ENCODE measurements at places on chromosomes 12 and 14.

GRCh38 chr12:78157199-78157598, 326.5 kb downstream of the NAV3 start:
- no peak for DNase-seq

DNA sequence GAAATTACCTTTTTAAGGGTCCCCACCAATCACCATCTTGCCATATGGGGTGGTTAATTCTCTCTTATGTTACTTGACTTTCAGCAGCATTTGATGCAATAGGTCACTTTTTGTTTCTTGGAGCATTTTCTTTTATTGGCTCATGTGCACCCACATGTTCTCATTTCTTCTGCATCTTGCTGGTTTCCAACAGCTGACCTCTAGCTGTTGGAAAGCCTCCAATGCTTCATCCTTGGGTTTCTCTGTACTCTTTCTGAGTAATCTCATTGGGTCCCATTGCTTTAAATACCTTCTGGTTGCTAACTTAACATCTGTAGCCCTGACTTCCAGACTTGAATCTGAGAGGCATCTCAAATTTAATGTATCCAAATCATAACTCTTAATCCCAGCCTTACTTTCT, 116.8 kb downstream of the CRADD start:
- DNase-seq, result no peak

- DNase-seq, result no peak
Measured at GRCh38 chr14:65927931-65928356, 515.4 kb downstream of the FUT8 start.

DNA sequence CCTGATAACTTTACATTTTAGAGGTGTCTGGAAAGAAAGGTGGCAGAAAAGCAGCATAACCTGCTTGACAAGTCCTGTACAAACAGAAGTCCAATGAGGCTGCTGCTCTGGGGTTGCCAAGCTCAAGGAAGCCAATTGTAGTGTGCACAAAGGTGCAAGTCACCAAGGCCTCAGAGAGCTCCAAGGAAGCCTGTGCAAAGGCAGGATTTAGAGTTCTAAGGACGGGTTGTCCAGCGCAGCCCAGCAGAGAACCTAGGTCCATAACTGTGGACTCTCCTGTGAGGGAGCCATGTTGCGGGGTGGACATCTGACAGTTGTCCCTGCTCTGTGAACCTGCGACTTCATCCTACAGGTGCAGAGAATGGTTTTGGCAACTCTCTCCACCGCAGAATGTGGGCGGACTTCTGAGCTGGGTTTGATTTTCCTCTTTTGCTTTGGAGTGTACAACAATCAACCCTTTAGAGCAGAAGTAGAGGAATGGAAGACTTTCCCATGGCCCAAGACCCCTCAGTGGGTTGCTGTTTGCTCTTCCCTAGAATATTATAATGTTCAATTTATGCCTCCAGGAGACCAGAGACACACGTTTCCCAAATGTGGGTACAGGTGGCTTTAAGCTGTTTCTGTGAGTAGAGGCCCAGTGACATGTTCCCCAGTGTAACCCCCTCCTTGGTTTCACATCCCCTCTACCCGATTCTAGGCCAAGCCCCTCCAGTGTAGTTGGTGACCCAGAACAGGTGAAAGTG, 81.0 kb downstream of the ETV6 start:
- DNase-seq, result no peak

GRCh38 chr14:75884198-75884611, 97.6 kb downstream of the TGFB3 start:
- DNase-seq, result no peak

DNA sequence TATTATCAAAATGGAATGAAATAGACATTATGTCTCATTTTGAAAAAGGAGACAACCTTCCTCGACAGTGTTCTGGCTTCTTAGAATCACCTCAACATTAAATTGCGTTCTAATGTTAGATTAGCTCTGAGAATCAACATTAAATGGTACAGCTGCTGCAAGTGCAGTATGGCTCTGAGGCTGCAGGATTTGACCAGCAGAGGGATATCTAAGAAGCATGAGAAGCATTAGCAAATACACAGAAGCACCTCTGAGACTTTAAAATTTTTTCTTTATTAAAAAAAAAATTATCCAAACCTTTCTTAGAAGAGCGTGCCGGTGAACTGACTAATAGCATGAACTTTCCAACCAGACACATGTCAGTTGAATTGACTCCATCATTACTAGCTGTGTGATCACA, 253.4 kb upstream of the LRIG3 start:
- DNase-seq, result no peak

DNA sequence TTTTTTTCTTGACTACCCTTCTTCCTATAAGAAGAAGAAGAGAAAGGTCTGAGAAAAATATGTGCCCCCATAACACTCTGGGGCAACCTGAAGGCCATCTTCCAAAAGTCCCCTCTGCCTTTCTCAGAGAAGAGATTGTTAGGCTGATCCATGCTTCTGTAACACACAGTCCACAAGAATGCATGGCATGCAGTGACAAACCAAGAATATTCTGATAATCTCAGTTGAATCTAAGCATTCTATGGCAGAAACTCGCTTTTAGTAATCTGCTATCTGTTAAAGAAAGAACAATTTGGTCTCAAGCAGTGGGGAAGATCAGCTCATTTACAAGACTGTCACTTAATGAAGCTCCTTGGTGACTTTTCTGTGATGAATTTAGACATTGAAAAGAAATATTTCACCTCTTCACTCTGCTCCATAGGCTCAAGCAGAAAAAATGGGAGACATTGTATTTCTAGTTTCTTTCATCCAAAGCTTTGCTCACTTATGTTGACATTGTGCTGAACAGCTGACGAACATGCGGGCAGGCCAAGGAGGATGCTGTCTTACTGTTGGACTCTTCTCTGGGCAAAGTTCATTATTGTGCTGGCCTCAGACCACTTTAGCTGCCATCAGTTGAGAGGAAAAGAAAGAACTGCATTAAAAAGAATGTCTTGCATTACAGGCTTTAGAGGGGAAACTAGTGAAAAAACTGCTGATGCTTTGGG, 957.1 kb downstream of the DIO2 start:
- no peak for DNase-seq

DNA sequence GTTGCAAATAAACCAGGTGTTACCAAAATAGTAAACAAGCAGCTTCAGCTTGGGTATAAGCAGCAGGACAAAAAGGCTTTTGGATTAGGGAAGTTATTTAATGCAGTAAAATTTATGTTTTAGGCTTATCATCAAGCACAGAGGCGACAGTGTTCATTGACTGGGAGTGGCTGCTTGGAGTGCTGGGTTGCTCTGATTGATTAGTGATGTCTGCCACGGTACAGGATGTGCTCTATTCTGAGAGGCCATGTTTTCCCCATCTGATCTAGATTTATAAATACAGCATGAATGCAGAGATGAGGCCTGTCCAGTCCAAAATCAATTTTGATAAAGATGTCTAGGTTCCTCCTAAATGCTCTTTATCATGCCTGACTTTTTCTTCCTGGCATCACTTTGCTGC, 83.5 kb downstream of the MAP1LC3B2 start:
- no peak for DNase-seq

- DNase-seq, result no peak
Measured at GRCh38 chr12:26271889-26272492, 76.6 kb downstream of the SSPN start.

GRCh38 chr14:94472842-94473241, 3.2 kb downstream of the SERPINA9 start:
- DNase-seq, result no peak

- DNase-seq, result no peak
Measured at GRCh38 chr14:68957775-68958174, 21.3 kb downstream of the ACTN1 start.

GRCh38 chr14:104770851-104771272, 17.9 kb downstream of the SIVA1 start:
- no peak for DNase-seq

DNA sequence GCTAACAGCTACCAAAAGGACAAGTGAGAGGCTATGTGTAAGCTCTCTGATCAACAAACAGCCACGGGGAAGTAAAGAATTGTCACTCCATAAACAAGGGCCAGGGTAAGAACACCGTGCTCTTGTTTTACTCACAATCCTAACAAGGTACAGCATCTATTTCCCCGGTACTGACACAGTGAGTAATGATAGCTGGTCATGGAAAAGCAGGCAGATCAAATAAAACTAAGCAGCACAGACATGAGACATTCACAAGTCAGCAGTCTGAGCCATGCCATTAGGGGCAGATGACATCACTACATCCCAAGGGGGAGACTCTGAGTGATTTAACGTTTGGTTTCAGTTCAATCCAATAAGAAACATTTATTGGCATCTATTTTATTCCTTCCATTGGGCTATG, 54.4 kb downstream of the ARL6IP4 start:
- no peak for DNase-seq

- DNase-seq, result no peak
Measured at GRCh38 chr12:121524196-121524916, 56.5 kb downstream of the KDM2B start.

- no peak for DNase-seq
Measured at GRCh38 chr14:50813544-50813863, 17.5 kb downstream of the NIN start.

DNA sequence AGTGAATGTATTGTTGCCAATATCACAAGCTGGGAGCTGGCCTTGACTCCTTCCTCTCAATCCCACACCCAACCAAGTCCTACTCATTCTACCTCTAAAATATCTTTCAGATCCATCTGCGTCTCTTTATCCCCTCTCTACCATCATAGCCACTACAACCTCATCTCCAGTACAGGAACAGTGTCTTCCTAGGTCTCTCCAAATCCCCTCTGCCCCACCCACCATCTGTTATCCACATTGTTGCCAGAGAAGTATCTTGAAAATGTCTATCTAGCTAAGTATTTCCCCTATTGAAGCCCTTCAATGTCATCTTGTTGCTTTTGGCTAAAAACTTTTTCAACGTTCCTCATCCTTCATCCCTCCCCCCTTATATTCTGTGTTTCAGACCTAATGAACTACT, 244.7 kb downstream of the C12orf75 start:
- DNase-seq, result peak; percentile 16

DNA sequence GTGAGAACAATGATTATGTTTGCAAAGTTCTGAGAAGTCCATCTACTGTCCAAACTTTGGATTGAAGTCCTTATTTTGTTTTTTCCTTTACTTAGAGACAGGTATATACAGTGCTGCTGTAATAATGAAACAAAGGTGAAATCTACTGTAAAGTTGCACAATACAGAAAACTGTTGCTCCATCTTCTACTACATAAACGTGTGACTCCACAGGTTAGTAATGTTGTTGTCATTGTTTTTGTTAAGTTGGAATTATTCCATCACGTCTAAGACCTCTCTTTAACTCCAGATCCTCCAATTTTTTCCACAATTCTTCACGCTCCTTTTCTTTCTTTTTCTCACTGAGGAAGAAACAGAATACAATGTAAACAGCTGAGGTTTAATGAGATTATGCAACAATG, 57.0 kb upstream of the GPHB5 start:
- DNase-seq, result no peak

- no peak for DNase-seq
Measured at GRCh38 chr12:117165342-117165741, 24.9 kb downstream of the FBXO21 start.

GRCh38 chr12:108907839-108908351, 28.0 kb downstream of the DAO start:
- DNase-seq, result no peak

DNA sequence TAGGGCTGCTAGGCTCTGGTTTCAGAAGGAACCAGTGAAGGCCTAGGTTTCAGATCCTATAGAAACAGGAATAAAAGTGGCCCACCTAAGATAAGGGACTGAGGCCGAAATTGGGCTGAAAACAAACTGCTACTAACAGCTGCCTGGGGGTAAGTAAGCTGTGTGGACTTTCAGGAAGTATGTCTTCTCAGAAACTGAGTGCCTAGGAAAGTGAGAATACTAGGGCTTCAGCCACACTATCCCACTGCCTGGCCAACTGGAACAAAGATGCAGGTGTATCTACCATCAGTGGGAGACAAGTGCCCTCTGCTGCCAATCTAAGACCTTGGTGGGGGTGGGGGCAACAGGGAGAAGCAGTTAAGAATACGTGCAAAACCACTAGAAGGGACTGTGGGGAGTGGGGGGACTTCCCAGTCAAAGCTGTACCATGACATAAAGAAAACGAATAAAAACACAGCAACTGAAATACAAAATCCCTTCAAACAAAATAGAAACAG, 82.5 kb downstream of the MED13L start:
- no peak for DNase-seq

DNA sequence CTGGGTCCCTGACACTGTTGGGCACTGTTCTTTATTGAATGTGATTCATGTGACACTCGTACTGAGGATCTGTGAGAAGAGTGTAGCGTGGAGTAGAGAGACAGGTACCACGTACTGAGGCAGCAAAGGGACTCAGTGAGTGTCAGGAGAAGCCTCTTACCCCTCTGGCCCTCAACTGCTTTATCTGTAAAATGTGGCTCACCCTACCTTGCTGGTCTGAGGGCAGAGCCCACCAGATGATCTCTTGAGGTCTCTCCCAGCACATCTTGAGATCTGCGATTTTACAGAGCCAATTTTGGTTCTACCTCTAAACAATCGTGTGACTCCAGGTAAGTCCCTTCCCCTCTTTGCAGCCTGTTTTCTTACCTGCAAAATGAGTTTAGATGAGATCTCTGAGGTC, 3.1 kb downstream of the CEBPE start:
- DNase-seq, result no peak

GRCh38 chr12:10243818-10244520, 31.3 kb downstream of the GABARAPL1 start:
- no peak for DNase-seq

GRCh38 chr12:9345171-9345570, 137.0 kb upstream of the PZP start:
- DNase-seq, result no peak

GRCh38 chr12:132610051-132610759, at the start of gene LRCOL1:
Gene LRCOL1 (minus strand): TSS chr12:132610582. CDS start chr12:132606251, 4,331 bp downstream.
- no peak for DNase-seq

GRCh38 chr14:44912041-44912869, 49.5 kb downstream of the KLHL28 start:
- no peak for DNase-seq

GRCh38 chr12:57874166-57875108, 27.9 kb upstream of the CTDSP2 start:
- no peak for DNase-seq

- DNase-seq, result no peak
Measured at GRCh38 chr12:130461447-130461815, 123.7 kb downstream of the PIWIL1 start.

GRCh38 chr14:101845896-101846295, 84.4 kb downstream of the PPP2R5C start:
- DNase-seq, result no peak

DNA sequence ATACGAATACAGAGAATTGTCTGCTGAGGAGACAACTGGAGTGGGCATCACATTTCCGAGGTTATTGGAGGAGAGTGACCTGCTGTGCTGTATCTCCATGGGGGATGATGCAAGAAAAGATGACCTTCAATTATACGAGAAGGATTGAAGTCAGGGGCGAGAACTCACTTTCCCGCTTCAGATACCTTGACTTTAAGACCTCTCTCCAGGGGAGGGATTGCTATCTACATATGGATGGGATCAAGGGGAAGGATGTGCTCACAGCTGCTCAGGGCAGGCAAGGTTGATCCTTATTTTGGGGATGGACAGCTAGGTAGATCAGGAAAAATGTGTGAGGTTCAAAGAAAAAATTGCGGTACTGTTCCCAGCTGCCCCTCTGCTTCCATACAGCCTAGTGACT, 24.4 kb downstream of the NEUROD4 start:
- no peak for DNase-seq

- DNase-seq, result peak; percentile 2
Measured at GRCh38 chr12:66852091-66852490, 173.2 kb upstream of the GRIP1 start.

GRCh38 chr12:28586481-28586880, 396.2 kb downstream of the CCDC91 start:
- DNase-seq, result no peak

- DNase-seq, result no peak
Measured at GRCh38 chr14:103189481-103190470, 66.5 kb downstream of the TNFAIP2 start.

All from NCI-H446 treated with DMSO at 0.1 percent for 48 hours (cell line).